ENCODE measurements at places on chromosomes 3 and 15.

DNA sequence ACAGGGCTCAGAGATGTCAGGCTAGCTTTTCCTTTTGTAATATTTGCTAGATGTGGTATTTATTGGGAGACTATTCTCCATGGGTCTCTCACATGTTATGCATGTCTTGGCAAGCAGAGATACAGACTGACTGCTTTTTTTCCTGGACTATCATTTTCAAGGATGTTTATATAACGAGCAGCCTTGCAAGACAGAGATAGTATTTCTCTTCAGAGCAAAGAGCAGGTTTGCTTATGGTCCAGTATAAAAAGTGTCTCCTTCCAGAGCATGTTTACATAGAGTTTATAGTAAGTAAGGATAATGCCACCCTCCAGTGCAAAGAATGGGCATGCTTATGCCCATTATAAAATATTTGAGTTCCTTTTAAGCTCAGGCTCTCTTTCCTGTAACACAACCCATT lies 24.6 kb downstream of the GTF2E1 start:
- DNase-seq: no peak

DNA sequence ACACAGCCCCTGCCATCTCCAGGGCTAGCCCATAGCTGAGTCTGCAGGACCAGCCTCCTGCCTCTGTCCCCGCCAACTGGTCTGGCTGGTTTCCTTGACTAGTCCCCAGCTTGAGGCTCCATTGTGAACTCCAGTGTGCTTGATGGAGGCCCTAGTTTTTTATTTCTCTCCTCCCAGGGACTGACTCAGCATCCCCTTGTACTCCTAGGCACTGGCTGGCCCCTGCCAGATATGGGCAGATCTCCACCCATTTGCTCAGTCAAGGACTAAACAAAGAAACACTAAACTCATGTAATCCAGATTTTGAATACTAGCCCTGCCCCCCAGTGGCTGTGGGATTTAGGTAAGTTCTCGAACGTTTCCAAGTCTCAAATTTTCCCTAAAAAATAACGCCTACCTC lies 415.4 kb upstream of the RORA start:
- no peak for DNase-seq

DNA sequence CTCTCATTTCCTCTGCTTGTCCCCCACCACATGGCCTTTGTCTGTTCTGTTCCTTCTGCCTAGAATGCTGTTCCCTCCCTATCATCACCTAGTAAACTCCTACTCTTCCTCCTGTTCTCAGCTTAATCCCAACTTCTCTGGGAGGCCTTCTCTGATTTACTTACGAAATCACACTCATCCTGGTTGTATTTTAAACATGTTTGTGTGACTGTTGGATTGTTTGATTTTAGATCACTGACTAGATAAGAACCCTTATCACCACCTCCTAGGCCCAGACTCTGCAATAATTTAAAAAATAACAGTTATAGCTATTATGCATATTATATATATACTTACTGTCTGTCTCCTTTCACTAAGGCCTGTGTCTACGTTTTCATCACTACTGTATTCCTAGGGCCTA lies 26.1 kb downstream of the ATP2B2 start:
- DNase-seq: no peak

GRCh38 chr3:49181351-49181750 lies 10.0 kb downstream of the KLHDC8B start:
- DNase-seq: no peak

DNA sequence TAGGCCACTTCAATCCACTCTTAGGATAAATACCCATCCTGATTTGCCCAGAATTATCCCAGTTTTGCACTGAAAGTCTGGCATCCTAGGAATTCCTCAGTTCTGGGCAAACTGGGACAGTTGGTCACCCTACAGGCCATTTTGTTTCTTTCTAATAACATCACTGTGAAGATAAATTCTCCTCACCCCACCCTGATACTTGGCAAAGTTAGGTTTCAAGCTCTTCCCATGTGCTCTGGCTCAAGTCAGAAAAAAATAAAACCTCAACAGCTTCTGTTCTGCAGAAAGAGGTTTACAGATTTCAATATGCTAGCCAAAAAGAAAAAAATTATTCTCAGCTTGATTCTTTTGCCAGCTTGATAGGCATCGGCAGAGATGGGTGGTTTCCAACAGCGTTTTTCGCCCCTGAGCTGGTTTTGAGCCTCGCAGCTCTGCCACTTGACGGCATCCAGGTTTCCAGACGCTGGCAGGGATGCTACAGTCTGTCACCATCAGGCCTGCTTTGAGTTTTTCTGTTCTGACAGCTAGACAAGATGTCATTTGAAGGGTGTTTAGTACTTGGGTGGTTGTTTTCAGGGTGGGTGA lies 171.4 kb downstream of the SSR3 start:
- DNase-seq: no peak

GRCh38 chr3:126474498-126475412 lies 936 bp downstream of the ZXDC start:
- DNase-seq: no peak

DNA sequence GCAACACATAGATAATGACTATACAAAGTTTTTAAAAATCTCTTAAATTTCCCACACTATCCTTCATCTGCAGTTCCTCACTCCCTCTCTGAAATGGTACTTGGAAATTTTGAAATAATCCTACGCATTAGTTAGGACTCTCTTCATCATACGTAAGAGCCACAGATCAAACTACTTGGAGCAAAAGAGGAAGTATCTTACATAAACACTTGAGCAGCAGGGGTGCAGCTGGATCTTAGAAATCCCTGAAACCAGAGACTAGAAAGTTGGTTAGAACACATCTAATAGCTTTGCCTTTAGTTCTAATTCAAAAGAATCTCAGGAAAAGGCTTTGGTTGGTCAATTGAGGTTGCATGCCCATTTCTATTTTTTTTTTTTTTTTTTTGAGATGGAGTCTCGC lies 38.8 kb upstream of the ZNF445 start:
- DNase-seq: no peak

DNA sequence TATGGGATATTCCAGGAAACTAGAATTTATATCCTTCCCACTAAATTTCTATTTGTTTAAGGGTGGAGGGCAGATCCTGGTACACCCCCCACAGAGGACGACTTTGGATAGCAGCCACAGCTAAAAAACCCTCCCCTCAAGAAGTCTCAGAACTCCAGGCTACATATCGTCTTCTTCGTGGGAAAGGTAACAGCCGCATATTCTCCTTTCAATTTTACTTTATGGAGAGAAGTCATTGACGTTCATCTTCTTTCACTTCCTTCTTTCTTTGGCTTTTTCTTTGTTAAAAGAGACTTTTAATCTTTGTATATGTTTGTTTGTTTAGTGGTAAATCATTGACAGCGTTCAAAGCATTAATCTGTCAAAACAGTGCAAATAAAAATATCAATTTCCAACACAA lies 36.3 kb downstream of the TRIP4 start:
- no peak for DNase-seq

Data from NCI-H1048 (cell line).